Stimulated activated naive CD4-positive, alpha-beta T cell treated with Interleukin-2 at 50 U/mL for 16 hours (primary cell): ENCODE measurements at places on chromosomes 1 and 21.

- DNase-seq, result no peak
Measured at GRCh38 chr21:16195538-16195910, 465.7 kb downstream of the USP25 start.

DNA sequence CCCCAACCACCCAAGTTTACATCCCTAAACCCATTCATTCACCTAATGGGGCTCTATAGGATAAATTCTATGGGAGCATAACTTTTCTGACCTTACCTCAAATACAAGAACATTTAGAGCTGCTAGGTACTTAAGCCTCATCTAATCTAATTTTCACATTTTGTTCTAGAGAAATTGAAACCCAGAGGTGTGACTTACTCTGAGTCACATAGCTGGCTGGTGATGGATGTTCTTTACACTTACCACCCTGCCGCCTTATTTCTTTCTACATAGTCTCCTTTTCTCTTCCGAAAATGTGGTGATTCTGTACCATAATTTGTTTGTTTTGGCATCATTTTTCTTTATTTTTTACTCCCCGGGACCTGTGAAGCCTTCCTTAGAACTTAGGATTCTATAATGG, 20.3 kb downstream of the TIPRL start:
- no peak for DNase-seq

DNA sequence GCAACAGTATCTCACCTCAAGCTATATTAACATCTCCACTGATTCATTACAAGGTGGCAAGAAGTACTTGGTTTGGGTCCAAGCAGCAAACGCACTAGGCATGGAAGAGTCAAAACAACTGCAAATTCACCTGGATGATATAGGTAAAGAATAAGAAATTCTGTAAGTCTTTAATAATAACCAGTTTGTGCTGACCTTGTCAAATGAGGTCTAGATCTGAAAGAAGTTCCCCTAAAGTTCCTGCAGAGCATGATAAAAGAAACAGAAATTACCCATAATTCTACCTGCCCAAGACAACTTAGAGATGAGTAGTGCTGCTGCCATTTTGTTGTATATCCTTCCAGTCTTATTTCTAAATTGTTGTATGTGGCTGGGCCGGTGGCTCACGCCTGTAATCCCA, 34.5 kb downstream of the IL23R start:
- DNase-seq, result no peak

- DNase-seq, result no peak
Measured at GRCh38 chr1:65791801-65792668, 660 bp upstream of the PDE4B start.
